SJCRH30 (cell line): ENCODE measurements at places on chromosomes 4 and X. TPM values are rescaled to one million over a fixed set of nuclear protein-coding genes. Genes with fewer than 3 reads are reported as not detected.
A peak's percentile ranks its signal among the peaks of the same experiment; 100 is the strongest.

ARHGAP36 gene
- total RNA-seq, result not detected in 2 replicates

HPGD gene
- not detected in 2 replicates for total RNA-seq

- H3K27me3 ChIP-seq, result no peaks in the 10 kb centered on the region
- no peaks in the 10 kb centered on the region for H3K4me1 ChIP-seq
- no peak overlapping the region for H3K4me3 ChIP-seq
- no peak overlapping the region for H3K27ac ChIP-seq
Observed at GRCh38 chr4:19366916-19367315, 884.8 kb upstream of the SLIT2 start.

DNA sequence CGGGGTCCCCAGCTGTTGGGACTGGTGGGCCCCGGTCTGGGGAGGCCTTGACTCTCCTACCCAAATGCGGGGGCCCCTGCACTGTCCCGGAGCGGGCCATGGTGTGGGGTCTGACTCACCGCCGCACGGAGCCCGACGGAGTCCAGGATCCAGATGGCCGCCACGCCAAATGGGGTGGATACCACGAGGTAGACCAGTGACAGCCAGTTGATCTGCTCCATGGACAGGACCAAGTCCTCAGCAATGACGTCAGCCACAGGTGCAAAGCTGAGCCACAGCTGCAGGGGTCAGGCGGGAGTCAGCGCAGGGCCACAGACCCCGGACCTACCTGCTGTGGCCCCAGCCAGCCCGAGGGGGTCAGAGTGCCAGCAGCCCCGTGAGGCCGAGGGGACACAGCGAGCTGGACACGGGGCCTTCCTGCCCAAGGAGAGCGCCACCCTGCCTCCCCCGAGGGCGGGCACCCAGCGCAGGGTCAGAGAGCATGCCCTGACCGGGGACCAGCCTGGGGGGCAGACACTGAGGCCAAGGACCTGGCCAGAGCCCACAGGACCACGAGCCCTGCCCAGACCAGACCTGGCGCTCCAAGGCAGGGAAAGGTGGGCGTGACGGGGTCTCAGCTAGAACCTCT lies 2.4 kb downstream of the SLC49A3 start:
- H3K27me3 ChIP-seq, result no peaks in the 10 kb centered on the region
- peak overlapping the region; percentile 46 for H3K27ac ChIP-seq
- H3K4me1 ChIP-seq, result peaks cover 15% of the 10 kb centered on the region
- no peaks in the 10 kb centered on the region for H3K36me3 ChIP-seq

- H3K4me1 ChIP-seq, result no peaks in the 10 kb centered on the region
- H3K27ac ChIP-seq, result no peak overlapping the region
- H3K36me3 ChIP-seq, result no peaks in the 10 kb centered on the region
- H3K4me3 ChIP-seq, result no peak overlapping the region
- no peaks in the 10 kb centered on the region for H3K27me3 ChIP-seq
Observed at GRCh38 chr4:4803216-4803911, 56.1 kb upstream of the MSX1 start.

GRCh38 chr4:152054731-152055130 lies 293.9 kb upstream of the GATB start:
- H3K27me3 ChIP-seq, result no peaks in the 10 kb centered on the region
- no peak overlapping the region for H3K4me3 ChIP-seq
- no peak for DNase-seq
- no peaks in the 10 kb centered on the region for H3K4me1 ChIP-seq
- H3K27ac ChIP-seq, result no peak overlapping the region

GRCh38 chr4:54384563-54384962 lies 155.5 kb downstream of the PDGFRA start:
- H3K27me3 ChIP-seq, result no peaks in the 10 kb centered on the region
- no peak overlapping the region for H3K4me3 ChIP-seq
- H3K4me1 ChIP-seq, result no peaks in the 10 kb centered on the region
- no peaks in the 10 kb centered on the region for H3K36me3 ChIP-seq
- DNase-seq, result peak; percentile 35
- H3K27ac ChIP-seq, result no peak overlapping the region

- H3K27ac ChIP-seq, result no peak overlapping the region
- H3K4me1 ChIP-seq, result no peaks in the 10 kb centered on the region
- H3K36me3 ChIP-seq, result no peaks in the 10 kb centered on the region
- DNase-seq, result no peak
- H3K4me3 ChIP-seq, result no peak overlapping the region
Observed at GRCh38 chrX:78548012-78548411, 111.1 kb downstream of the RTL3 start.

DNA sequence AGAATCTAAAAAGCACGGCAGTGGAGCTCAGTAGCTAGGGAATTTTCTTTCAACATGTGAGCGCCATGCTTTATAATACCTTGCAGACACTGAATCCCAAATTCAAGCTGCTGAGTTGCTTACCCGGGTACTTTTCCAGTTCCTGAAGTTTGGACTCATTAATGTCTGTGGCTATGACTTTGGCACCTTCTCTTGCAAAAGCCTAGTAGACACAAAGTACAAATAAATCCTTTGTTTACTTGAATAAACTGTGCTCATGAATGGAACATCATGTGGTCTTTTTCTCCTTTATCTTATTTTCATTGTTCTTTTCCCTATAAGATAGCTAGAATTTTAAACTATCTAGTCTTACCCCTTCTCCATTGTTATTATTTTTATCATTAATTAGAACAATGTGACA lies 4.6 kb downstream of the BDH2 start:
- peaks cover 17% of the 10 kb centered on the region for H3K36me3 ChIP-seq
- no peak overlapping the region for H3K4me3 ChIP-seq
- no peaks in the 10 kb centered on the region for H3K27me3 ChIP-seq
- no peak overlapping the region for H3K27ac ChIP-seq
- peaks cover 7% of the 10 kb centered on the region for H3K4me1 ChIP-seq
